ENCODE measurements at places on chromosomes 11 and 22. TPM values are rescaled to one million over a fixed set of nuclear protein-coding genes. Genes with fewer than 3 reads are reported as not detected.

The OR56A1 gene
- total RNA-seq = not detected

GRCh38 chr22:36303115-36303467 lies 50.2 kb downstream of the APOL1 start:
- no peak for DNase-seq

GRCh38 chr11:9660886-9661285 lies 3.0 kb upstream of the SWAP70 start:
- DNase-seq = no peak

The C11orf16 gene
- not detected for total RNA-seq

The MCAM gene
- 17.4 TPM for total RNA-seq

The ABCC8 gene
- total RNA-seq = 0.39 TPM

DNA sequence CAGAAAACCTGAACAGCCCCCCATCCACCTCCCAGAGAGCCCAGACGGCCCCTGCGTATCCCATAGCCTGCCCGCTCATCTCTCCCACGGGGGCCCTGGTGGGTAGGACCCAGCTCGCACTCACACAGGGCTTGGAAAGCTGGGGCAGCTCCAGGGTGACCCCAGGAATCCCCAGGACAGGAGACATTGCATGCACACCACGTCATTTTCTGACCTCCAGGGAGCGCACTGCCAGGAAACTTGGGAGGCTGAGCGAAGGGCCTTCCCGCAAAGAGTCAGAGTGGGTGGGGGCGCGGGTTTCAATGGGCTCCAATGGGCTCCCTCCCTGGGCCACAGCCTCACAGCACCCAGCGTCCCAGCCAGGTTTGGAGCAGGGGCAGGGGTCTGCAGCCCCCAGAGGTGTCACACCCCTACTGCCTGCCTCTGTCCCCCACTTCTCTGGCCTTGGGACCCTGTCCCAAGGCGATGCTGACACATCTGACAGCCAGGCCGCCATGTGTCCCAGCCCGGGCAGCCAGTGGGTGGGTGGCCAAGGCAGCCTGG lies 8.2 kb upstream of the SYT8 start:
- DNase-seq = no peak

The RAG1 gene
- 0.54 TPM for total RNA-seq

DNA sequence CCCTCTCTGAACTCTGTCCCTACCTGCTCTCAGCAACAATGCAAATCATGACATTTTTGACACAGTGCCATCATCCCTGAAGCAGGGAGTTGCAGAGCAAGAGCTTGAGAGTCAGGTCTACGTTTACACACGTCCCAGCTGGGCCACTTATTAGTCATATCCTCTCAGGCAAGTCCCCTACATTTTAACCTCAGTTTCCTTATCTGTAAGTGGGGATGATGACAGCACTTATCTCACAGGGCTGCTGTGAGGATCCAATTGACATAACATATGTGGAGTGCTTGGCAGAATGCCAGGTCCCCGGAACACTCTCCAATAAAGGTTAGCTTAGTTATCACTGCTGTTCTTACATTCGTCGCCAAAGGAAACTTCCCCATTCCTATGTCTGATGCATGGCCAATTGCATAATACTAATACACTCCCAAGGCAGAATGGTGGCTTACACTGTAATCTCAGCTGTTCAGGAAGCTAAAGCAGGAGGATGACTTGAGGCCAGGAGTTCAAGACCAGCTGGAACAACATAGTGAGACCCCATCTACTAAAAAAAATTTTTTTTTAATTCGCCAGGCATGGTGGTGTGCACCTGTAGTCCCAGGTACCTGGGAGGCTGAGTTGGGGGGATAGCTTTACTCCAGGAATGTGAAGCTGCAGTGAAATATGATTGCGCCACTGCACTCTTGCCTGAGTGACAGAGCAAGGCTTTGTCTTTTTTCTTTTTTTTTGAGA lies 16.6 kb downstream of the ASCC2 start:
- DNase-seq = peak; percentile 49

DNA sequence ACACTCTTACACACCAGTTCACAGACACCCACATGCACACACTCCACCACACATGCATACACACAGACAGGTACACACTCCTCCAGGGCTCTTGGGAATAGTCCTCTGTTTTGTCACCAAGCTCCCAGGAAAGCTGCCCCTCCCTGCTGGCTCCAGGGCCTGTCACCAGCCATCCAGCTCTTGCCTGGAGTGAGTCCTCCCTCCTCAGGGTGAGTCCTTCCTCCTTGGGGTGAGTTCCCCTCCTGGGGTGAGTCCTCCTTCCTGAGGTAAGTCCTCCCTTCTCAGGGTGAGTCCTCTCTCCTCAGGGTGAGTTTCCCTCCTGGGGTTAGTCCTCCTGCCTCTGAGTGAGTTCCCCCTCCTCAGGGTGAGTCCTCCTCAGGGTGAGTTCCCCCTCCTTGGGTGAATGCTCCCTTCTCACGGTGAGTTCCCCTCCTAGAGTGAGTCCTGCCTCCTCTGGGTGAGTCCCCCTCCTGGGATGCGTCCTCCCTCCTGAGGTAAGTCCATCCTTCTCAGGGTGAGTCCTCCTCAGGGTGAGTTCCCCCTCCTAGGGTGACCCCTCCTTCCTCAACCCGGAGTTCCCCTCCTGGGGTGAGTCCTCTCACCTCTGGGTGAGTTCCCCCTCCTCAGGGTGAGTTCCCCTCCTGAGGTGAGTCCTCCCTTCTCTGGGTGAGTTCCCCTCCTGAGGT lies 100.6 kb upstream of the FGF3 start:
- DNase-seq = no peak

DNA sequence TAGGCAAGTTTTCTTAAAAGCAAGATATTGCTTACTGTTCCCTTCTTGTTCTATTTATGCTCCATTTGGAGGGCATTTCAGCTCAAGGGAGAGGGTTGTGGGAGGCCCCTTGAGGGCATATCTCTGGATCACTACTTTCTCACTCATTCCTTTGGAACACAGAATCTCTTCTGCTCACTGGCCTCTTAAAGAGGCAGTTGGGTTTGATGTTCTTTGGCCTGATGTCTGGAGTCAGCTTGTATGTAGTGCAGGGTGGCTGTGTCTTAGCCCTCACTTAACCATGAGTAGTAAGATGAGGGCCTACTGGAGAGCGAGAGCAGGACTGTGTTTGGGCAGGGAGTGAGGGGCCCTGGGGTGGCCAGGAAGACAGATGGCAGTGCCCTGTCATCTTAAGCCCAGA lies 3.6 kb downstream of the INCENP start:
- no peak for DNase-seq

DNA sequence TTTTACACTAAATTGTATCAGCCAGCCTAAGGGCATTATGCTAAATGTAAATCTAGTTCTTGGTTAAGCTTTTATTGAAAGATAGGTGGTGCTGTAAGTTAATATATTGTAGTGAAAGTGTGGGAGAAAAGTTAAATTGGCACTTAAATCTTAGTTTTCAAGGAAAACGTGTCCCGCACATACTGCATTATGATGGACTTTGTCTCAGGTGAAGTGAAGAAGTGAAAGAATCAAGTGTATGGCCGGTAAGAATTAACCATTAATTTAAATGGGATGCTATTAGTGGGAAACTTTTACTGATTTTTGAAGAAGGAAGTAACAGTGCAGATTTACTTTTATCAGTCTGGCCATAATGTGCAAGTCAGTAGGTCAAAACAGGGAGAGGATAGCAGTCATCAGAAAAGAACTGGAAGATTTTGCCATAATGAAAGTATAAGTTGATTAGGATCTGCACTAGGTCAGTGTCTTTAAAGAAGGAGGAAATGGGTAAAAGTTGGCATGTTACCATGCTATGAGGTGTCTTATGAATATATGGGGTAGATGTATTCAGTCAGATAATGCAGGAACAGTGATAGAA lies 81.6 kb downstream of the PDHX start:
- no peak for DNase-seq

- no peak for DNase-seq
These were observed 1.2 kb downstream of the MYRF start for GRCh38 chr11:61753672-61754071.

The KRTAP5-9 gene
- total RNA-seq = 0.27 TPM
